ENCODE measurements at places on chromosomes 7 and 10.
A peak's percentile ranks its signal among the peaks of the same experiment; 100 is the strongest.

DNA sequence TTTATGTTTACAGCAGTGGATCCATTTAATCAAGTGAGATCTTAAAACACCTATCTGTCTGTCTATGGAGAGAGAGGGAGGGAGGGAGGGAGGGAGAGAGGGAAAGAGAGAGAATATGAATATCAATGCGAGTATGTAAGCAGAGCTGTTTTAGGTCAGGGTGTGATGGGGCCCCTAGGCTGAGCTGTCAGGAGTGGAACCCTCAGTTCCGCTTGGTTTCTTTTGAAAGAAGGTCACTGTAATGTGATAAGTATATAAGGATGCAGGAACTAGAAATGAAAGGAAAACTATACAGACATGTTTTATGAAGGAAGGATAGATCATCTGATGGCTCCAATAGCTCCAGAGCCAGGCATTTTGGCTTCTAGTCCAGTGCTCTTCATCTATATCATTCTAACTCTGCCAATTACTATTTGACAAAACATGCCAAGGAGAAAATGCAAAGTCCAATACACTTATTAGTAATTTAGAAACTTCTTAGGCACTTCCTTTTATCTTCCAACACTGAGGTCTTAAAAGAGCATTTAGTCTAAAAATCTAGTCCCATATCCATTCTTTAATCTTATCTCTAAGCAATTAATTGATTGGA lies 70.3 kb downstream of the NRCAM start:
- DNase-seq = no peak

DNA sequence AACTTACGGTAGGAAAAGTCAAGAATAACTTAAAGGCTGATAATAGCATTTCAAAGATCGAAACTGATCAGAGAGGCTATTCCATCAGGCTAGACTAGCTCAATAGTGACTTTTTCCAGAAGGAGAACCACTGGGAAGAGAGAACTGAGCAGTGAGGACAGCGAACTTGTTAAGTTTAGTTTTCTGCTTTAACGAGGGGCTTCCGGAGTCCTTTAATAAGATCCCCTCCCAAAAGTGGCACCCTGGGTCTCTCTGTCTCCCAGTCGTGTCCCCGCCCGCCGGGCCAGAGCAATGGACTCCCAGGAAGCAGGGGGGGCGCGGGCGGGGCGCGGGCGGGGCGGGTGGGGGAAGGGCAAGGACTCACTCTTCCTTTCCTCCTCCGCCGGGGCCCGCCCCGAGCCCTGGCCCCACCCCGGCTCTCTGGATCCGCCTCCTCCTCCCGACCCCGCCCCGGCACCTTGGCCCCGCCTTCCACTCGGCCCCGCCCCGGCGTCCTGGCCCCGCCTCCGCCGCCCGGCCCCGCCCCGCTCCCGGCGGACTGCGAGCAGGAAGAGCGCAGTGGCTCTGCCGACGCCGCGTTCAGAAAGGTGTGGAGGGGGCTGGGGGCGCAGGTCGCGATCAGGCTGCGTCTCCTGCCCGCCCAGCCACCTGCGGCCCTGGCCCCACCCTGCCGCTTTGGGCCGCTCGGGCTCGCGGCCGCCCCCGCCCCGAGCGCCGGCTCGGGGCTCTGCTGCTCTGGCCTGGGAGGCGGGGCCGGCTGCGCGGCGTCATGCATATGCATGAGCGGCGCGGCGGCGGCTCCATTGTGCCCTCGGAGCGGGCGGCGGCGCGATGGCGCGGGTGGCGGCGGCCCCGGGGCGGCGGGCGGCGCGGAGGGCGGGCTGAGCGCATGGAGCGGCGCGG lies at the start of gene ZMIZ2:
TSS of gene ZMIZ2 (plus strand) at position 803 of the 903 bp plus-strand sequence. CDS start 7,403 bp downstream, outside the sequence.
- peak; percentile 95 for DNase-seq

- DNase-seq = no peak
Measured at GRCh38 chr10:61289813-61290212, 163.4 kb downstream of the TMEM26 start.

DNA sequence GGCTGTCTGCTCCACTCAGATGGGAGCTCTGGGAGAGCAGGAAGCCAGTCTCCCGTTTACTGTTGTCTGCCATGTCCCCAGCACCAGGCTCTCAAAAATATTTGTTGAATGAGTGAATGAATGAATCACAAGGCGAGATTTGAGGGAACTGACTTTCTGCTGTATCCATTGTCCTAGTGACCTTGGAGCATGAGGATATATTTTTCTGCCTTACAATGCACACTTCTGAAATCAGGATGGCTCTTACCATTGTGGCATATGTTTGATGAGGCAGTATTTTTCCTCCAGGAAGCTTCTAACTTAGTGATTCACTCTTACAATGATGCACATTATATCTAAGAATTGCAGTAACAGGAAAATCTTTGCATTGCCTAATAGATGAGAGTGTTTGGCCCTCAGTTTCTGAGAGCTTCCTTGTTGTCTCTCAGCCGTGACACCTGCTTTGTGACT lies 136.4 kb downstream of the RPS24 start:
- DNase-seq = no peak

GRCh38 chr7:7138897-7139296 lies 43.4 kb upstream of the C1GALT1 start:
- no peak for DNase-seq

GRCh38 chr7:1024876-1025742 lies 19.2 kb upstream of the GPR146 start:
- DNase-seq = no peak

DNA sequence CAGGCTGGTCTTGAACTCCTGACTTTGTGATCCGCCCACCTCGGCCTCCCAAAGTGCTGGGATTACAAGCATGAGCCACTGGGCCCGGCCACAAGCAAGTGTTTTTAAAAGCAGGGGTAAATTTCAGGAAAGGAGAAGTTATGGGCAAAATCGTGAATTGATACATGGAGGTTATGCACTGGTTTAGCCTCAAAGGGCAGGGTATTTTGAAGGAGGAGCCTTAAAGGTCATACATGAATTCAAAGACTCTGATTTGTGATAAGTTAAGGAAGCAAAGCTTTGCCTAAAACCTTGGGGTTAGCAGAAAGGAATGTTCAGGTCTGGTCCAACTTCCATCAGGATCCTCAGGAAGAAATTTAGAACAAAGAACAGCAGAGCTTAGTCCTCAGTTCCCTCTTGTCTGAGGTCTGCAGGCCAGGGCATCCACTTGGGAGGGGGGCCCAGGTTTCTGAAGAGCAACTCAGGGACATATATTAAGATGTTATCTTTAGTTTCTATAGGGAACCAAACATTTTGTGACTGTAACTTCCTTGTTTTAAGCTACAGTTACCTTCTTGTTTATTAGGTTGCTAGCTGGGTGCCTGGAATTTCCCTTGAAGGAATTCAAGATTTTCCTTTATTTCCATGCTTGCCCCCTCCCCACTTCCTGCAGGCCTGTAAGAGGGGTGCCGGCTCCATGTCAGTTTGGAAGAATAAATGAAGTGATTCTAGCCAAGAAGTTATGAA lies 2.8 kb upstream of the REPIN1 start:
- DNase-seq = no peak

- DNase-seq = no peak
Measured at GRCh38 chr10:11832042-11832441, 8.9 kb downstream of the PROSER2 start.

DNA sequence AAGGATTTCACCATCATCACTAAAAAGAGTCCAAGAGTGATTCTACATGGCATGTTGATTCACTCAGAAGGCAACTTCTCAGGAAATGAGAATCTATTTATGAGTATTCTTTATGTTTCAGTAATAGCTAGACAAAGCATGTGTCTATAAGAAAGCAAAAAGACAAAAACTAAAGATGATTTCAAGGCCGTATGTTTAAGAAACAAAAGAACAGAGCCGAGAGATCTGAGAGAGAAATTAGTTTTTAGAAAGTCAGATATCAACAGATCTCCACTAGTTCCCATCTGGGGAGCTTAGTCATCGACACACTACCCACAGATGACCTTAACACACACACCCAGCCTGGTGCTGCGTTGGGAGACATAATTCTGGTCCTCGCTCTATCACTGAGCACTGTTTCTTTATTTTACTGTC lies 21.0 kb downstream of the PIP4K2A start:
- no peak for DNase-seq

- DNase-seq = no peak
Measured at GRCh38 chr10:48365668-48366067, 59.2 kb downstream of the MAPK8 start.

DNA sequence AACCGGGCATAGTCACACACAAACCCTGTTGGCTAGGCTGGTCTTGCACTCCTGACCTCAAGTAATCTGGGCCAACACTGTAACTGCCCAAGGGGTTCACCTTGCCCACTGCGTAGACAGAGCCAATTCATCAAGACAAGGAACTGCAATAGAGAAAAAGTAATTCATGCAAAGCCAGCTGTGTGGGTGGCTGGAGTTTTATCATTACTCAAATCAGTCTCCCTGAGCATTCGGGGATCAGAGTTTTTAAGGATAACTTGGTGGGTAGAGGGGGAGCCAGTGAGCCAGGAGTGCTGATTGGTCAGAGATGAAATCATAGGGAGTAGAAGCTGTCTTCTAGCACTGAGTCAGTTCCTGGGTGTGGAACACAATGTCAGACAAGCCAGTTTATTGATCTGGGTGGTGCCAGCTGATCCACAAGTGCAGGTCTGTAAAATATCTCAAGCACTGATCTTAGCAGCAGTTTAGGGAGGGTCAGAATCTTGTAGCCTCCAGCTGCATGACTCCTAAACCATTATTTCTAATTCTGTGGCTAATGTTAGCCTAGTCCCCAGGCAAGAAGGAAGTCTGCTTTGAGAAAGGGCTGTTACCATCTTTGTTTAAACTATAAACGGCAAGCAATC lies 15.6 kb upstream of the FXYD4 start:
- no peak for DNase-seq

DNA sequence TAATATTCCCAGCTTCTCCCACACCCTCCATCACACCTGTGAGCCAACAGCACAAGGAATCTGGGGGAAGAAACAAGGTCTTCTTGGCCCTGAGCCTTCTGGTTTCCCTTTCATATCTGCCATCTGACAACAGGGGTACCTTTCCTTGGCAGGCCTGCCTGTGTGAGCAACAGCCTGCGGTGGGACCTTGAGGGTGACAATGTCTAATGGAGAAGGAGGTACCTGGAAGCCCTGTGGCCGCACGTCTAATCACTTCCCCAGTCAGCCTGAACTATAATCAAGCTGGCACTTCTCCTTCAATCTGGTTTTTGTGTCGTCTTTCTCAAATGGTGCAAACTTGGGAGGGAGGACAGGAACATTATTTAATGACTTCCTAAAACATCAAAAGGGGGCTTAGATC lies 41.2 kb downstream of the NRCAM start:
- DNase-seq = no peak

DNA sequence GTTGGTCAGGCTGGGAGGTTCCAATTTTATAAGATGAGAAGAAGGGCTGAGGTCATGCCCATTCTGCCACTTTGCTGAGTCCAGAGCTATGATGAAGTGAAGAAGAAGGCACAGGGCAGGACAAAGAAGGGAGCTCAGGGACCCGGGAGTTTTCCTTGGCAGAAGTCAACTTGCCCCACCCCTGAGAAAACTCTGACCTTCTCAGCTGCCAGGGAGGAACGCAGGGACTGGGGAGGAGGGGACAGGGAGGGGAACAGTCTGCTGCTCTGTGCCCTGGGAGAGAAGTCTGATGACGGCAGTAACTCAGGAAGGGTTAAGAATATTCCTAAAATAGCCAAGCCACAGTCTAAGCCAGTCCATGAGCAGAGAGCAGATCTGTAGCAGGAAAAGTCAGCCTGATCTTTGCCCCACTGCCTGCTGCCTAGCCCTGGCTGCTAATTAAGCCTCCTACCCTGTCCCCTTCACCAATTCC lies 11.7 kb downstream of the ADIRF start:
- no peak for DNase-seq

DNA sequence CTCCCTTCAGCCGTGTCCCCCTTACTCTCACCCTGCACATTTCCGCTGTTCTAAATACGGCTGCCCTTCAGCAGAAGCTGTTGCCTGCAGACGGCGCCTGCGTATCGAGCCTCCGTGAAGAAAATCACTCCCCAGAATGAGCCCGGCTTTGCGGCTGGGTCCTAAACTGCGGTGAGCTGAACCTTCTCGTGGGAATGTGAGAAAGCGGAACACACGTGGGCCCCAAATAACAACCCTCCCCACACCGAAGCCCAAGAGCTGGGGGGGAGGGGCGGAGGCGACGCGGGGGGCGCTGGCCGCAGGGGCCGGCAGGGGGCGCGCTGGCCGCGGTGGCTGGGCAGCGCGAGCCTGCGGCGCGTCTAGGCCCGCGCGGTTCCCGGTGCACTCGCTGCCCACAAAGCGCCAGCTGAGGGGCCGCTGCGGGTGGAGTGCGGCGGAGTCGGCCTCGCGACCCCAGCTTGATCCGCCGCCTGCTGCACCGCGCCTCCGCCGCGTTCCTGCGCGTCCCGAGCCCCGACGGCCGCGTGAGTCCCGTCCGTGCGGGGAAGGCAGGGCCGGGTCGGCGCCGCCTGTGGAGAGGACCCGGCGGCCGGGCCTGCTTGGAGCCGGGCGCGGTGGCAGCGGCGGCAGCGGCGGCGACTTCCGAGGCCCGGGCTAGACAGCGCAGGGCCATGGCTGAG lies at the start of gene ZNF398:
TSS of gene ZNF398 (plus strand) at position 382 of the 680 bp plus-strand sequence. CDS start at position 672, 290 bp downstream.
- peak; percentile 95 for DNase-seq

- no peak for DNase-seq
Measured at GRCh38 chr7:28792858-28793257, 165.3 kb downstream of the TRIL start.

DNA sequence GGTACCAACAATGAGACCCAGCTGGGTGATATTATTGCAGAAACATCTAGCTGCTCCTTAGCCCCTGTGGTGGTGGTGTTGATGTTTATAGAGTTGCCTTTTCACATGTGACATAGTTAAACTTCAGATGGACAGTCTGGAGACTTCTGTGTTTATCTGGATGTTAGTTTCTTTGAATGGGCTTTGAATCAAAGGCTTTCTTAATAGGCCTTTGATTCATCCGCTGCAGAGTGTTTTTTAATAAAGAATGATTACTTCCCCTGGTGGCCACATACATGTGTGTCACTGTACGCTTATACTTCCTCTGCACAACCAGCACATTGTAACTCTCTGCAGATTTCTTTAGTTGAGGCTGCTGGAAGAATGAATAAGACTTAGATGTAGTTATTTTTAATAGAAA lies 221.0 kb downstream of the DYNC1I1 start:
- peak; percentile 48 for DNase-seq

DNA sequence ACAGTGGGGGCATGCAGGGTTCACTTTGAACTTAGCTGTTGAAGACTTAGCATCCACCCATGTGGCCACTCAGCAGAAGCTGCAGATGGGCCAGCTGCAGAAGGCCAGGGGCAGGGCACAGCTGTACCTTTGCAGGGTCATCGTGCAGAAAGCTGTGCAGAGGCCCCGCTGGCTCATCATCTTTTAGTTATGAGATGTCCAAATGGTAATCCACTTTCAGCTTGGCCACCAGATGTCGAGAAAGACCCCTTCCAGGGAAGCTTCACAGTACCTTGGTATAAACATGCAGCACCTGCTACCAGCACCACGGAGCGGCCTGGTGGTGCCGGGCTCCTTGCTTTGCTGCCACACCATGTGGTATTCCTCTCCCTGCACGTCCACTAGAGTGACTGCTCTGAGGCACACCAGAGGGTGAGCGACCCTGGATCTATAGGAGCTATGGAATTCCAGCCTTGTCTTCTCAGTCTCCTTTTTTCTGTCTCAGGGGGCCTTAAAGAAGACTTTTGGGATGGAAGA lies 74.2 kb upstream of the LAMB4 start:
- DNase-seq = no peak

All from Karpas-422 (cell line).